SJSA1 (cell line): ENCODE measurements at places on chromosomes 7 and 10.

DNA sequence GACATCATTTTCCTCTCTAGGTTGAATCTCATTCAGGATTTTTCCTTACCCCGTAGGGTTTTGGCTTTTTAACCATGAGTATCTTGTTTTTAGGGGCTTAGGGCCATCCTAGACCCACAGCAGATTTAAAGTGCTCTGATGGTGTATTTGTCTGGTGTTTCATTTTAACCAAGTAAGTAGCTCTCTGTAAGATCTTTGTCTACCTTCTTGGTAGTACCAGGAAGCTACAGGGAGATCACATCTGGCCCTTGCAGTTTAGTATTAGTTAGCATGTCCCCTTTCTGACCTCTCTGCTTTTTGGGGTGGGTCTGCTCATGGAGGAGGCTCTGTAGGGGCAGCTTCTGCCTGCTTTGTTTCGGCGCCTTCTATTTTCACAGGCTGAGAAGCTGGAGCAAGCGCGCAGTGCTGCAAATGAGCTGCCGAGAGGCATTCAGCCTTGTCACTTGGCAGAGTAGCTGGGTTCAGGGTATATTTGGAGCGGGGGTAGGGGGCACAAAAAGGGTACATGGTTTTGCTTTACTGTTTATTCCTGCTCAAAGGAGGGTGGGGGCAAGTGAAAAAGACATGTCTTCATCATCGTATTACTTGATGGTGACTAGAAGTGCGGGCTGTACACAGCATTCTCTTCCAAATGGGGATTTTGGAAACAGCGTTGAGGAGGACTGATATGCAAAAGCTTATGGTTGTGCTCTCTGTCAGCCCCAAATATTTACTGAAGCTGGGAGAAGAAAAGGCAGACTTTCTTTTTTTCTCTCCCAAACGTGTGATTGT is 146.3 kb downstream of the CELF2 start:
- H3K27me3 ChIP-seq = peaks cover 34% of the 10 kb centered on the region
- no peak overlapping the region for H3K27ac ChIP-seq
- H3K36me3 ChIP-seq = no peaks in the 10 kb centered on the region
- no peak overlapping the region for H3K4me3 ChIP-seq

DNA sequence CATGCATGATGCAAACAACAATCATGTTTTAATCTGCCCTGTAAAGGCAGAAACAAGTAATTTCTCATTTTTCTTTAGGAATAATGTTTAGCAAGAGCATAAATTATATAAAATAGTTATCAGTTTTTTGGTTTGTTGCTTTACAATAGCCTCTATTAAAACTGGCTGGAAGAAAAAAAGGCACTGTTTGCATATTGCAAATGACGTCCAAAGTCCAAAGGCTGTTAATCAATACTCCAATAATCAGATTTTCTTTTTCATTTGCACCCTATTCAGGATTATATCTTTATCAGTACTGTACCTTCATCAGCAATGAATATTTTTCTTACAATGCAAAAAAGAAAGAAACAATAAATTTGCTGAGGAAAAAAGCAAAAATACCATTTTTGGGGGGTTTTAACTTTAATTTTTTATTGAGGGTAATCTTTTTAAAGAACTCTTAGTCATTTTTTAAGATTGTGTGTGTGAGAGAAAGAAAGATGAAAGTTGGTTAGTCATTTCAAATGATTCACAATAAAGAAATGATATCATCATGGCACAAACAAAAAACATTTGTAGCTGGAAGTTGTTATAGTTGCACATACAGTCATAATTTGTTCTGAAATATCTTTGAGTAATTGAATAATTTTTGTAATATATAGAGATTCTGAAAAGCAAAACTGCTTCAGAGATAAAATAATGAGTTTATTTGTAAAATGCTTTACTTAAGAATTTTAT is 44.4 kb upstream of the AKR1C2 start:
- no peaks in the 10 kb centered on the region for H3K36me3 ChIP-seq
- no peak overlapping the region for H3K4me3 ChIP-seq
- H3K27me3 ChIP-seq = no peaks in the 10 kb centered on the region
- H3K4me1 ChIP-seq = no peaks in the 10 kb centered on the region

GRCh38 chr7:111752022-111752582 is 189.8 kb upstream of the IMMP2L start:
- DNase-seq = peak; percentile 22
- no peaks in the 10 kb centered on the region for H3K4me1 ChIP-seq
- no peak overlapping the region for H3K27ac ChIP-seq
- H3K27me3 ChIP-seq = no peaks in the 10 kb centered on the region

DNA sequence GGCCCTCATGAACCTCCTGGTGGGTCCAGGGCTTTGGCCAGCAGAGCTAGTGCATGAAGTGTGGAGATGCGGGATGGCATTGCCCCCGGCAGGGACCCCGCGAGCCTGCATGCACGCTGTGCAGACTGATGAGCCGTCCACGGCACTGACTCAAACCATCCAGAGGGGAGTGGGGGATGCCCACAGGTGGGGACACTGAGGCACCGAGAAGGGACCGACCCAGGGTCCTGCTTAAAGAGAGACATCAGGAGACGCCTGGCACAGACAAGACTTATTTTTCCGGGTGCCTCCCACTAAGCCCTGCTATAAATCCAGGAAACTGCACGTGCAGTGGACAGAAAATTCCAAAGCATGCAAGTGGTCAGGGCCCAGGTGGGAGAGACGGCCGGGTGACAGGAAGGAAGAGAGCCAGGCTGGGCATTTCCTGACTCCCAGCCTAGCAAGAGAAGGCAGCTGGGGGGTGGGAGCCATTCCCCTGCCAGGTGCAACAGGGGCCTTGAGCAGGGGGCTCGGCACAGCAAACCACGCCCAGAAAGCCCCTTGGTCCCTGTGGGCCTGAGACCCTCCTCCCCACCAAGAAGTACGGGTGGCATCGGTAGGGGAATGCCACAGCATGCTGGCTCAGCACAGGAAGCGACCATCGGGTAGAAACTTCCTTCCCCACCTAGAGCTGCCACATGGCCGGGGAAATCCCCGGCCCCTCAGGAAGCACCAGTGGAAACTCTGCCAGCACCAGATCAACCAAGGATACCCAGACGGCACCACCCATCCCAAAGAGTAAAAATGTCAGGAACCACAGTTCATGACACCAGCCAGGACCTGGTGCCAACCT is 91.5 kb downstream of the FOXL3 start:
- H3K27me3 ChIP-seq = no peaks in the 10 kb centered on the region
- peak; percentile 31 for DNase-seq
- H3K4me3 ChIP-seq = no peak overlapping the region
- no peak overlapping the region for H3K27ac ChIP-seq
- H3K36me3 ChIP-seq = no peaks in the 10 kb centered on the region

DNA sequence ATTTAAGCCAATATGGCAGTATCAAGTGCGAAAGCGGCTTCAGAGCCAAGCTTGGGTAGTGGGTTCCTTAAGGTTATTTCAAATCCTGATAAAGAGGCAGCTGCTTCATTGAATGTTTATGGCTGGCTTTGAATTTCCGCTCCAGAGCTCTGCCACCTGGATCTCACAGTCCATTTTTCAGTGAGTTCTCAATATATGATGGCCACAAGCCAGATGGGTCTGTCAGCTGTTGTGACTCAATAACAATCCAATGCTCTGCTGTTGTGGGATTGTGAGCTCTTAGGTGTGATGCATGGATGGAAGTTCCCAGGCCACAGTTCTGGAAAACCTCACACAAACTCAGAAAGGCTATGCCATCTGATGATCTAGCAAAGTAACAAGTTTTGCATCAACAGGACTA is 743.8 kb upstream of the LRRN3 start:
- DNase-seq = no peak
- no peaks in the 10 kb centered on the region for H3K36me3 ChIP-seq
- H3K27me3 ChIP-seq = no peaks in the 10 kb centered on the region
- H3K4me1 ChIP-seq = no peaks in the 10 kb centered on the region

GRCh38 chr10:97744405-97745035 is 7.6 kb downstream of the ZFYVE27 start:
- peaks cover 84% of the 10 kb centered on the region for H3K36me3 ChIP-seq
- no peak overlapping the region for H3K4me3 ChIP-seq
- no peak overlapping the region for H3K27ac ChIP-seq

GRCh38 chr7:104914421-104914820 is 99.6 kb upstream of the KMT2E start:
- H3K4me3 ChIP-seq = no peak overlapping the region
- H3K27me3 ChIP-seq = 0 out of 2 replicates have a peak, but pooled peaks cover 2% of the 10 kb centered on the region
- no peaks in the 10 kb centered on the region for H3K4me1 ChIP-seq
- no peak overlapping the region for H3K27ac ChIP-seq
- DNase-seq = no peak

GRCh38 chr10:131657985-131658330 is 242.8 kb upstream of the PPP2R2D start:
- H3K27ac ChIP-seq = no peak overlapping the region
- H3K27me3 ChIP-seq = no peaks in the 10 kb centered on the region
- H3K4me1 ChIP-seq = no peaks in the 10 kb centered on the region
- no peak overlapping the region for H3K4me3 ChIP-seq
- DNase-seq = no peak

GRCh38 chr10:21300551-21300950 is 224.9 kb downstream of the SKIDA1 start:
- H3K27me3 ChIP-seq = no peaks in the 10 kb centered on the region
- no peak overlapping the region for H3K4me3 ChIP-seq
- DNase-seq = no peak
- peaks cover 7% of the 10 kb centered on the region for H3K4me1 ChIP-seq
- no peak overlapping the region for H3K27ac ChIP-seq

- H3K27me3 ChIP-seq = no peaks in the 10 kb centered on the region
- H3K4me3 ChIP-seq = no peak overlapping the region
- H3K36me3 ChIP-seq = no peaks in the 10 kb centered on the region
- DNase-seq = peak; percentile 63
Measured at GRCh38 chr10:24642921-24643678, 80.6 kb downstream of the ARHGAP21 start.

- H3K27me3 ChIP-seq = no peaks in the 10 kb centered on the region
- no peak overlapping the region for H3K4me3 ChIP-seq
- H3K4me1 ChIP-seq = no peaks in the 10 kb centered on the region
Measured at GRCh38 chr10:122624546-122624945, 64.0 kb downstream of the DMBT1 start.

GRCh38 chr7:157736341-157736740 is 399.5 kb downstream of the DNAJB6 start:
- H3K36me3 ChIP-seq = no peaks in the 10 kb centered on the region
- H3K27ac ChIP-seq = no peak overlapping the region
- no peak overlapping the region for H3K4me3 ChIP-seq
- no peaks in the 10 kb centered on the region for H3K4me1 ChIP-seq
- no peak for DNase-seq

DNA sequence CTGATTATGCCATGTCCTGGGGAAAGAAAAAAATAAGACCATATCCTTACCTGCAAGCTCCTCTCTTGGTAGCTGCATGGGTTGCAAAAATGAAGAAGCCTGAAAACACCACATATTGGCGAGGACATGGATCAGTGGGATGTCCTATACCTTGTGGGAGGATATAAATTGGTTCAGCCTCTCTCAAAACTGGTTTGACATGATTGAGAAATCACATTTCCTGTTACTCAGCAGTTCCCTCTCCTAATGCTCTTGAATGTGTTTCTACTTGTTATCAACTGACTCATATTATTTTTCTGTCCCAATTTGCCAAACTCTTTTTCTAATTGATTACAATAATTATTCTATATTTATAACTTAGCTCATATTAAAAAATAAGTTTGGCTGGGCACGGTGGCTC is 380.2 kb downstream of the EXOC4 start:
- no peaks in the 10 kb centered on the region for H3K36me3 ChIP-seq
- no peak overlapping the region for H3K27ac ChIP-seq
- H3K27me3 ChIP-seq = no peaks in the 10 kb centered on the region

DNA sequence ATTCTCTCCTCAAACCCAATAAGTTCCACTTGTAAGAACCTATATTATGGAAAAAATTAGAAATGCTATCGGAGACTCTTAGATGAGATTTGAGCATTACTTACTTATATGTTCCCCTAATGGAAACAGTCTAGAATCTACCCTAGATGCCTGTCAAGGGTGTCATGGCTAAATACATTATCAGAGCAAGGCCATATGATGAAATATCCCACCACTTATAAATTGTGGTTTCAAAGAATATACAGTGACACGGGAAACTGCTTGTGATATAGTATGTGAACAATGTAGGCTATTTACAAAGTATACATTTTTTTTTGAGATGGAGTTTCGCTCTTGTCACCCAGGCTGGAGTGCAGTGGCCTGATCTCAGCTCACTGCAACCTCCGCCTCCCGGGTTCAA is 46.3 kb upstream of the CTBP2 start:
- H3K36me3 ChIP-seq = no peaks in the 10 kb centered on the region
- no peak overlapping the region for H3K4me3 ChIP-seq

- no peaks in the 10 kb centered on the region for H3K4me1 ChIP-seq
- H3K27me3 ChIP-seq = no peaks in the 10 kb centered on the region
- no peak overlapping the region for H3K4me3 ChIP-seq
- DNase-seq = no peak
Measured at GRCh38 chr10:112843623-112844022, 106.4 kb upstream of the TCF7L2 start.

- no peaks in the 10 kb centered on the region for H3K36me3 ChIP-seq
- H3K4me1 ChIP-seq = no peaks in the 10 kb centered on the region
- DNase-seq = no peak
- no peaks in the 10 kb centered on the region for H3K27me3 ChIP-seq
Measured at GRCh38 chr10:90642650-90643049, 215.2 kb downstream of the HTR7 start.

DNA sequence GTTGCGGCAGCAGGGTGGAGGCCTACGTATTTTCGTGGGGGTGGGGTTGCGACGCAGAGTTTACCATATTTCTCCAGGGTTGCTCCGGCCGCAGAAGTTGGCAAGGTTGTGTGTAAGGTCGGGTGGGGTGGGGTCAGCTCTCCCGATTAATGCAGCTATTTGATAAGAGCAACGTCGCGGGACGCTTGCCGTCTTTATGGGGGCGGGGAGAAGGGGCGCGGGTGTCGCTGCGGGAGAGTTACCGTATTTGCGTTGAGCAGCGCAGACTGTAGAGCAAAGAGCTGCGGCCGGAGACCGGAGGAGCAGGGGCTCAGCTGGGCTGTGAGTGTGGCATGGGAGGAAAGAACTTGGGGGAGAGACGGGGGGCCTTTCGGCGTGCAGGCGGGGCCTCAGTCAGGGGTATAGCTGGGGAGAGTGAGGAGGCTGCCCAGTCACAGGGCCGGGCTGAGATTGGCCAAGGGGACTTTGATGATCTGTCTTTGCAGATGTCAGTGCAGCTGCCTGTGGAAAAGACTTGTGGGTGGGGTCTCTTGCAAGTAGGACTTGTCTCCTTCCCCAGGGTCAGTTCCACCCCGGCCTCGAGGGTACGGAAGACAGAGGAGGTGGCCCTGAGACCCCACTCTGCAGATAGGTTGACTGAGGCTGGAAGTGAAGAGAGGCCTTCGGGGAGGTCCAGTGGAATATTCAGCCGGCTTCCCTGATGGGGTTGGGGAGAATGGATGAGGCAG is 26.6 kb downstream of the ZNF775 start:
- no peak overlapping the region for H3K27ac ChIP-seq
- no peaks in the 10 kb centered on the region for H3K36me3 ChIP-seq
- no peak for DNase-seq
- no peaks in the 10 kb centered on the region for H3K27me3 ChIP-seq
- peaks cover 27% of the 10 kb centered on the region for H3K4me1 ChIP-seq
- H3K4me3 ChIP-seq = peak overlapping the region; percentile 55

DNA sequence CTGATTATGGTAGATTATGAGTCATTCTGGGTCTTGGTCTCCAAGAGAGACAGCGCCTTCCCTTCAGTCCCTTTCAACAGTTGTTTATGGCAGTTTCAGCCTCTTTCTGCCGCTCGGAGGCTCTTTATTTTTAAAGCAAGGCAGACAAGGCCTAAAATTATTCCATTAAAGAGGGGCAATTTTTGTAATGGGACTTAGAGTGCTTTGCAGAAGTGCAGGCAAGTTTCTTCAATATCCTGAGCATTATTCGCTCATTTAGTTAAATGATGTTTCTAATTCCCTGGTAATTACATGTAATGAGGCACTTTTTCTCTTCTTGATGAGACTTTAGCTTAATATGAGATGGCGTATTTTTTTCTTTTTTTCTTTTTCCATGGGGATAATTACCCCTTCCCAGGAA is 33.6 kb downstream of the BUB3 start:
- H3K4me3 ChIP-seq = no peak overlapping the region
- no peak for DNase-seq
- H3K27me3 ChIP-seq = no peaks in the 10 kb centered on the region
- no peaks in the 10 kb centered on the region for H3K4me1 ChIP-seq
- H3K36me3 ChIP-seq = 0 out of 2 replicates have a peak, but pooled peaks cover 3% of the 10 kb centered on the region
- no peak overlapping the region for H3K27ac ChIP-seq
